ENCODE measurements at places on chromosomes 11 and 22.

DNA sequence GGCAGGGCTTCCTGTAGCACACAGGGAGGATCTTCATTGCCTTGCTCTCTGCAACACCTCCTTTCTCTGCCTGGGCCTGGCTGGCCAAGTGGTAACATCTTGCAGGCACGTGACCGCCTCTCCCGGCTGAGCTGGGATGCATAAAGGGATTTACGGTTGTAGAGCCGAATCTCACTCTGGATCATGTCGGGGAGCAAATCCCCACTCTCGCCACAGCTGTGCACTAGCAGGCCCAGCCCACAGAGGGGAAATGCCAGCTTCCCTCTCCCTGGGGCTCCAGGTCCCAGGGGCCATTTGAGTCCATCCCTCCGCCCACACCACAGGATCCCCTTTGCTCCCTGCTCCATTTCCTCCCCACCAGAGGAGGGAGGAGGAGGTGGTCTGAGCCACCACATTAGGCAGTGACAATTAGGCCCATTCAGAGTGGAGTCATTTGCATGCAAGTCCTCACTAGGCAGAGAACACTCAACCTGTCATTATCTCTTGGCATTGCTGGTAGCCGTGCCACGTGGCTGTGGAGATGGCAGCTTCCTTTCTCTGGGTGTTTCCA, 196.7 kb downstream of the DSCAML1 start:
- no peak for DNase-seq

DNA sequence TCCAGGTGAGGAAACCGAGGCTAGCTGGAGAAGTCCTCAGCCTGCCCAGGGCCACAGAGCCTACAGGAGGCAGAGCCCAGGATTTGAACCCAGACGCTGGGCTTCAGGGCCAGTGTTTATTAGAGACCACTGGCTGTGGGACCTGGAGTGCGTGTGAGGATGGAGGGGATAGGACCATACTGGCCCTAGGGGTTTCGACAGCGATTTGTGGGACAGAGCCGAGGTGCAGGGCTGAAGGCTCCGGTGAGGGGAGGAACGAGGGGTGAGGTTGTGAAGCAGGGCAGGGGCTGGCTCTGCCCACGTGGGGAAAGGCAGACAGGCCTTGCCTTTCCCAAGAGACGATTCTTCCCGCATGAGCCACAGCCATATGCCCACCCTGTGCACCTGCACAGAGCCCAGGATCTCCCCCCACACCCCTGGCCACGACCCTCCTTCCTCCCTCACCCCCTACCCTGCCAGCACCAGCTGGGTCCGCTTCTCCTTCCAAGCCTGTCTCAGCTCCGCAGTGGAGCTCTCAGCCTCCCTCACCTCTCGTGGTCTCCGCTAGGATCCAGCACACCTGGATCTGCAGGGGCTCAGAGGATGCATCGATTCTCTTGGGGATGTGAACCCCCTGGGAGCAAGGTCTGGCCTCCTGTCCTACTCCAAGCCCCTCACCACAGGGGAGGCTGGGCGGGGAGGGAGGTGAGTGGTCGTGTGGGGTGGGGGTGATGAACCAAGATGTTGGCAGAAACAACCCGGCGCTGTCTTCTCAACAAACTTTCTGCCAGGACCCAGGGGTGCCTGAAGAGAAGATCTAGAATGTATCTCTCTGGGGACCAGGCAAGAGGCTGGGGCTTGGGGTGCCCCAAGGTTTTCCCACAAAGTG, 58.4 kb downstream of the RTL6 start:
- DNase-seq, result no peak

DNA sequence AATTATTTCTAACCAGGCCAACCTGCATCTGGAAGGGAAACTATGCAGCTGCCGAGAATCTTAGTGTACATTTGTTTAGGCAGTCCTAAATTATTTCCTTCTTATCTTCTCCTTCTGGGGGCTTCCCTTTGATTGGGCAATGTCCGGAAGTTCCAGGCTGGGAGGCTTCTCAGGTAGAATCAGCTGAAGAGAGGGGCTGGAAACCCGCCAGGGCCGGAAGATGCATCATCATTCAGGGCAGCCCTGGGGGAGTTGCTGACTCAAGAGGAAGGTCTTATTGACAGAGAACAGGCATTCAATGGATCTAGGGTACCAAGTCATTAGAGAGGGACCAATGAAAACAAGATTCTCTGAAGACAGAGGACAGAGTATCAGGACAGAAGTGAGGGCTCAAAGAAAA, 150.7 kb downstream of the BLID start:
- peak; percentile 3 for DNase-seq

DNA sequence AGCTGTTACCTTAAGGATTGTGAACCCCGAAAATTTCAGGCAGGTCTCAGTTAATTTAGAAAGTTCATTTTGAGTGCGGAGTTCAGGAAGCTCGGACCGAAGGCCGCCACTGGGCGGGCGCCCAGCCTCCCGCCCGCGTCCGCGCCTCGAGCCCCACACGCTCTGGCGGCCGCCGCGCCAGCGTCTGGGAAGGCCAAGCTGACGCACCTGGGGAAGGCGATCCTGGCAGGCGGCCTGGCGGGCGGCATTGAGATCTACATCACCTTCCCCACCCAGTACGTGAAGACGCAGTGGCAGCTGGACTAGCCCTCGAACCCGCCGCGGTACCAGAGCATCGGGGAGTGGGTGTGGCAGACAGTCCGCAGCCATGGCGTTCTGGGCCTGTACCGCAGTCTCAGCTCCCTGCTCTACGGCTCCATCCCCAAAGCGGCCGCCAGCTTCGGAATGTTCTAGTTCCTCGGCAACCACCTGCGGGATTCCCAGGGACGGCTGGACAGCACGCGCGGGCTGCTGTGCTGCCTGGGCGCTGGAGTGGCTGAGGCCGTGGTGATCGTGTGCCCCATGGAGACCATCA, 79.5 kb downstream of the CCDC83 start:
- DNase-seq, result no peak

- no peak for DNase-seq
Observed at GRCh38 chr22:27962268-27963044, 43.4 kb upstream of the PITPNB start.

All from pulmonary artery endothelial cell (primary cell).